ENCODE measurements at places on chromosomes 6 and 20. TPM values are rescaled to one million over a fixed set of nuclear protein-coding genes. Genes with fewer than 3 reads are reported as not detected.

Gene TMEM244
- total RNA-seq, result not detected

GRCh38 chr20:44848254-44849015, 37.1 kb upstream of the YWHAB start:
- no peak overlapping the region for H3K27ac ChIP-seq
- H3K36me3 ChIP-seq, result no peaks in the 10 kb centered on the region
- H3K27me3 ChIP-seq, result peaks cover 3% of the 10 kb centered on the region

DNA sequence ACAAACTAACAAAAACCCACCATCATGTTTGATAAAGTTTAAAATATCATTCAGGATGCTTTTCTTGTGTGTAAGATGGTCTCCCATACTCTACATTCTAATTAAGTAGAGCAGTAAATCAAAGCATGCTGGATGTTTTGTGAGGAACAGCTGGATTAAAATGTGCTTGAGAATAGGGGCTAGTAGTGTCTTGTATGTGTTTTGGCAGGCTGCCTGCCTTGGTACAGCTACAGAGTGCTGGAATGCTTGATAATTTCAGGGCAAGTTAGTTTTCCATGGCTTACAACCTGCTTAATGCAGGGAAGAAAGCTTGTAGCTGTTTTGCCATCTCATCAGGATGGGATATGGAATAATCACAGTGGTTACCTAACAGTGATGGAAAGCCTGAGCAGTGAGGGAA, 636.6 kb upstream of the MMS22L start:
- H3K4me3 ChIP-seq, result no peak overlapping the region
- no peak for DNase-seq
- H3K36me3 ChIP-seq, result no peaks in the 10 kb centered on the region
- H3K27me3 ChIP-seq, result no peaks in the 10 kb centered on the region
- peak overlapping the region; percentile 13 for H3K27ac ChIP-seq

DNA sequence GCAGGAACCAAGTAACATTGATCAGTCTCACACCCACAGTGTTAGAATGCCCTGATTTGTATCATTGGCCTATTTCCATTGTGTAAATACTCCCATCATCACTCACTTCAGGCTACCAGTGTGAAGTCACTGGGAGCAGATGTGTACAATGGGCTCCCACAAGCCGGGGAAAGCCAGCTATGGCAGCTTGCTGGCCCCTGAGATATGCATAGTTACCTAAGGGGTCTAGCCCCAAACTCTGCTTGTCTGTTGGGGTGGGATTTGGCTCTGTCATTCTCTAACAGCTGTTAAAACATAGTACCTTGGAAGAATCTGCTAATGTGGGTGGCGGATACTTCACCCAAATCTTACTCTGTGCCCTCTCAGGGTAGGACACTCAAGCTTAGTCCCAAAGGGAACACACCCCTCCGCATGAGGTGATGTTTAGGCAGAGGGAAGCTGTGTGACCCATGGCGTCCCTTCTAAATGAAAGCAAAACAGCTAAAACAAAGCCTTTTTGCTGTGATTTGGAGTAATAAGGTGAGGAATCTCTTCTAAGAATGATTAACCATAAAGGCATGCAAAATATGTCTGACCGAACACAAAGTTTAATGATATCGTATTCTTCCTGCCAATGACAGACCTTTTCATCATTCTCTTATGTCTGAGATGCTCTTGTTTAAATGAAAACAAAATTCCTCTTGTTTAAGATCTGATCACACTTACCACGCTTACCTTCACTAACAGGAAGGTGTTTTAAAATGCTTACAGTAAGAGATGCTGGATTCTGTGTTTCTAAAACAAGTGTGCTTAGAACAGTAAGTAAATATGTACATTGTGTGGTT, 45.9 kb upstream of the PXDC1 start:
- peaks cover 6% of the 10 kb centered on the region for H3K27me3 ChIP-seq
- H3K4me3 ChIP-seq, result no peak overlapping the region
- peaks cover 33% of the 10 kb centered on the region for H3K4me1 ChIP-seq
- DNase-seq, result no peak
- no peak overlapping the region for H3K27ac ChIP-seq
- no peaks in the 10 kb centered on the region for H3K36me3 ChIP-seq

DNA sequence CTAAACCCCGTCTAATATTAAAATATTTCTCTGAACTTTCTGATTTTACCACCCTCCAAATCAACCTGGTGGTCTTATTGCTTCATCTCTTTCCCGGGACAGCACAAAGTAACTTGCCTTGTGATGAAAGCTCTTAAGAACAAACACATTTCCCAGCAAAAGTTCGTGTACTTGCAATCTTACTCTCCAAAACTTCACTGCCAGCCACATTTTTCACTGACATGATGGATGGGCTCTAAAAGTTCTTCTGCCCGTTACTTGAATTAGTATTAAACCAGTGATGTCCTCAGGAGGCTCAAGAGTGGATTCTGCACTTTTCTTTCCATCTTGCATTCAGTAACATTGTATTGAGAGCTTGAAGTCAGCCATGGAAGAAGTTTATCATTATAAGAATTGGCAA, 731.6 kb upstream of the GJE1 start:
- H3K27ac ChIP-seq, result no peak overlapping the region
- no peak overlapping the region for H3K4me3 ChIP-seq
- no peaks in the 10 kb centered on the region for H3K27me3 ChIP-seq
- DNase-seq, result no peak
- H3K36me3 ChIP-seq, result peaks cover 4% of the 10 kb centered on the region
